Stimulated activated CD8-positive, alpha-beta memory T cell treated with anti-CD3 and anti-CD28 coated beads, Interleukin-4, amount 100 ng/mL, for 4 hours (primary cell): ENCODE measurements at places on chromosomes 4 and X.

- DNase-seq: no peak
Measured at GRCh38 chr4:56310401-56311125, 76.7 kb downstream of the AASDH start.

GRCh38 chr4:73470728-73471127 is 10.8 kb upstream of the AFM start:
- no peak for DNase-seq

- DNase-seq: no peak
Measured at GRCh38 chr4:25925486-25926201, 11.6 kb downstream of the SMIM20 start.

GRCh38 chr4:116361790-116362189 is 723.6 kb downstream of the TRAM1L1 start:
- no peak for DNase-seq

DNA sequence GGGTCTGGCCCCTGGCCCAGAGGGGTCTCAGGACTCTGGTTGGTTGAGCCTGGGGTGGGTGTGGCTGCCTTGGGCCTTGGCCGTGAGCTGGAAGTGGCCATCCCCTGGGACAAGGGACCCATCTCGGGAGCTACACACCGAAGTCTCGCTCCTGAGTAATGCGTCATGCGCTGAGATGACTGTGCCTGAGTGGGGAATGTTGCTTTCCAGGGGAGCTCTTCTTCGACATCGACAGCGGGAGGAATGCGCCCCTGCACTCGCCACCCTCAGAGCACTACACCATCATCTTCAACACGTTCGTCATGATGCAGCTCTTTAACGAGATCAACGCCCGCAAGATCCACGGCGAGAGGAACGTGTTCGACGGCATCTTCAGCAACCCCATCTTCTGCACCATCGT is 38.5 kb downstream of the CCNQ start:
- DNase-seq: no peak

GRCh38 chrX:2408856-2409255 is 91.9 kb downstream of the DHRSX start:
- DNase-seq: no peak

- no peak for DNase-seq
Measured at GRCh38 chrX:11784543-11784942, 26.5 kb downstream of the MSL3 start.

DNA sequence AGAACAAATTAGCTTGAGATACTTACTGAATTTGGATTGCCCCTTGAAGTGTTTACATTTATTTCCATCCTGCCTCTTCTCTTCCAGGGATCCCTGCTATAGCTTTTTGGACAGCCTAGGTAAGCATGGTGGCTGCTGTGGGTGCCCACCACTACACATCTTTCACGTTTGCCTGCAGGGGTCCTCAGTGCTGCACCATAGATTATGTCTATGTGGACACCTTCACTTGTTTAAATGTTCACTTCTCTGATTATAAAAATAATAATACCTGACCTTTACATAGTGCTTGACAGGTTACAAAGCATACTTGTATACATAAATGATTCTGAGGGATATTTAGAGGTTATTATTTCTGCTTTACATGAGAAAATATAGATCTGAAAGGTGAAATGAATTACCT is 67.9 kb upstream of the SLC4A4 start:
- DNase-seq: no peak

- no peak for DNase-seq
Measured at GRCh38 chr4:138910195-138910913, 105.2 kb upstream of the NOCT start.

GRCh38 chrX:9566150-9566621 is 101.3 kb downstream of the TBL1X start:
- DNase-seq: no peak

GRCh38 chr4:2365913-2366210 is 52.6 kb downstream of the ZFYVE28 start:
- no peak for DNase-seq

GRCh38 chr4:158161551-158162354 is 11.1 kb downstream of the GASK1B start:
- no peak for DNase-seq

GRCh38 chrX:30590368-30590767 is 12.8 kb upstream of the TASL start:
- DNase-seq: no peak

DNA sequence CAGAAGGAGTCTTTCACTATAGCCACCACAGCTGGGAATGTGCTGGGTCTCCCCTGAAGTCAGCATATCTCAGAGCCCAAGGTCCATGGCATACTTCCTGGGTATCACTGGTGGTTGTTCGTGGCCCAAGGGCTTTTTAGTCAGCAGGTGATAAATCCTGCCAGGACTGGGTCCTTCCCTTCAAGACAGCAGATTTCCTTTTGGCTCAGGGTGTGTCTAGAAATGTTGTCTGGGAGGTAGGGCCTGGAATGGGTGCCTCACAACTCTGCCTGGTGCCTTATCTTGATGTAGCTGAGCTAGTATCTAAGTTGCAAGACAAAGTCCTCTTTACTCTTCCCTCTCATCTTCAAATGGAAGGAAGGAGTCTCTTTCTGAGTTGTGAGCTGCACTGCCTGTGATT is 102.4 kb upstream of the TMLHE start:
- DNase-seq: no peak

- no peak for DNase-seq
Measured at GRCh38 chr4:186659935-186660334, 63.7 kb downstream of the FAT1 start.

GRCh38 chr4:114691865-114692264 is 93.3 kb downstream of the UGT8 start:
- no peak for DNase-seq

DNA sequence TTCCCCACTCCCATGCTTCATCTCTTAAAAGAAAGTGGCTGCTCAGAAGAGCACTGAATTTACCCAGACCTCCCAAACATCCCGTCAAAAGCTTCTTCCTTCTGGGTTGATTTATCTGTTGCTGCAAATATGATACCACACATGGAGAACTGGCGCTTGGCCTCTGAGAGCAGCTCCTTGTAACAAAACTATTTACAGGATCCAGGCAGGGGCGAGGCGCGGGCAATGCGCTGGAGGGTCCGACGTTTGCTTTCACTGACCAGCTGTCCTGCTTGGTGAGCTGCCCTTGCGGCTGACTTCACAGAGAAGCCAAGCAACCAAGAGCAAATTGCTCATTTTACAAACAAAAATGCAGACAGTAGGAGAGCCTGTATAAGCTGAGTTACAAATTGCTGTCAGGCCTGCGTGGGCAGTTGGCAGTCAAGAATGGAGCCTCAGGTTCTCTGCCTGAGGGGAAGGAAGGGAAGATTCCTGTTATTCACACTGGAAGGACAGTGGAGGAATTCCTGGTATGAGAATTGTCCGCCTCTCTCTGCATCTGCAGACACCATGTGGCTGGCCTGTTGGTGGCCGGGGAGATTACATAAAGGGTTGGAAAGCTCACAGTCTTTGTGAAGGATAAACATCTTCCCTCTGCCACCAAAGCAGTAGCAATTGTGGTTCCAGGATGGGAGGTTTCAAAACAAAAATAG is 192.2 kb upstream of the LEF1 start:
- no peak for DNase-seq

GRCh38 chr4:102620697-102621497 is 119.7 kb downstream of the NFKB1 start:
- no peak for DNase-seq
